ENCODE measurements at places on chromosomes 12 and 14.

GRCh38 chr12:31257784-31258183, 68.2 kb downstream of the SINHCAF start:
- no peak for DNase-seq

DNA sequence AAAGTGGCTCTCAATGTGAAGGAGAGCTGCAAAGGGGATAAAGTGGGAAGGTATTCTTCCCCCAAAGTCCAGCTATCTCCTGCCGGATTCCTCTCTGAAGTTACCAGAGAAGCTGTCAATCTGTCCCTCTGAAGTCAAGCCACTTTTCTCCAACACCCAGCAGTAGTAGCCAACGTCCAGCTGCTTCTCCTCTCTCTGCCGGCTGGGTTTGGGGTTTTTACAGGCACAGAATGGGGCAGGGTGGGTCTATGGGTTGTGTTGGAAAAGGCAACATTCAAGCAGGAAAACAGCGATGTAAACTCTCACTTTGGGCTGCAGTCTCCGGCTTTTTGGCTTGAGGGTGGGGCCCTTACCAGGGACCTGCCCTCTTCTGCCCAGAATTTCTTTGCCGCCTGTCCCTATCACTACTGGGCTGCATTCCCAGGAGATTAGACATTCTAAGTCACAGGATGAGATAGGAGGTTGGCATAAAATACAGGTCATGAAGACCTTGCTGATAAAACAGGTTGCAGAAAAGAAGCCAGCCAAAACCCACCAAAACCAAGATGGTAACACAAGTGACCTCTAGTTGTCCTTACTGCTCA, 16.3 kb downstream of the CAPZA3 start:
- no peak for DNase-seq

GRCh38 chr12:132174839-132175490, 30.7 kb downstream of the NOC4L start:
- DNase-seq = no peak

DNA sequence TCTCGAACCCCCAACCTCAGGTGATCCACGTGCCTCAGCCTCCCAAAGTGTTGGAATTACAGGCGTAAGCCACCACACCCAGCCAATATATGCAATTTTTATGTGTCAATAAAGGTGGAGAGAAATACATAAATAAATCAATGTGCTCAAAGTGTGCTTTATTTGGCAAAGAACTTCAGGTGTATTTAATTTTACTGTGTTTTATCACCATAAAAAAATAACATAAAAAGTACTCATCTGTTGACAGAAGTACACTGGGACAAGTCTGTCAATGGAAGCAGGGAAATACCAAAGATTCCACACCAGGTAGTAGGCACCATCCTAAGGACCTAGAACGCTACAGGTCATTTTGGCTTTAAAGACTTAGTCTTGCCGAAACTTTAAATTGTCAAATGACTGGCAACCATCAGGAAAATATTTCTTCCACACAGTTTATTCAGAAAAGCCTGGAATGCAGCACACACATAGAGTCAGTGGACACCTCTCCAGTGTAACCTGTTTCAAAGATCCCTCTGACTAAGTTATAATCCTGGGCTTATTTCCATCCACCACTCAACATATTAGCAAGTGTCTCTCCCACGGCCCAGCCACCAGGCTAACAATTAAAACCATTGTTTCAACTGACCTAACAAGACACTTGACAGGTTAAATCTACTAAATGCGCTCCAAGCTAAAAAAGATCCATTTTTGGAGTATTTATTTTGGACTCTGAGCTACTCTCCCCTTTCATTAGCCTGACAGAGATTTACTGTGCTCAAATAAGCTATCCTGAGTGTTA, 4.2 kb downstream of the ERO1A start:
- DNase-seq = no peak
